ENCODE measurements at places on chromosomes 16 and 17.

DNA sequence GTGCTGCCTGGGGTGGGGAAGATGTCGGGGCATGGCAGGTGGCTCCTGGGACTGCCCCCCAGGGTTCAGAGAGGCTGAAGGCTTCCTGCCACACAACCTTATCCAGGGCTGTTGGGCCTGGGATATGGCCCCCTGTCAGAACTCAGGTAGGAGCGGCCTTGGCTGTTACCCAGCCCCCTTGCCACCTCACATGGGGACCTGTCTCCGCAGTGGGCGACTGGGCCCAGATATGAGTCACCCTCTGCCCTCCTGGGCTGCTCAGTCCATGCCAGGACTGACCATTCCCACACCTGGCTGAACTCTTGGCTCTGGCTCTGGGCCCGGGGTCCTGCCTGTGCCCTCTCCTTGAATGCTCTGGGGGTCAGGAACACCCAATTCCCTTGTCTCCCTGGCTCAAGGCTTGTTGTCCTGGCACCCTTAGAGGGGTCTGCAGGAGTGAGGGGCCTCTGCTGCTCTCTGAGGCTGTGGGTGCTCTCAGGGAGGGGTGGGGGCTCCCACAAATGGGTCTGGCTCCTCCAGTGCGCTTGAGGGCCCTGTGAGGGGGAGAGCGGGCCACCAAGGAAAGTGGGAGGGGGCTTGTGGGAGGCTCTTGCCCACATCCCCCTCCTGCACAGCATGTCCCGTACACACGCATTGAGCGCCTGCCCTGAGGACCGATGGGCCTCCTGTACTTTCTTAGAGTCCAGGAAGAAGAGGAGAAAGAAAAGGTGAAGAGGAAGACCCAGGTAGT lies 36.0 kb downstream of the LGALS9 start:
- DNase-seq: no peak

- no peak for DNase-seq
Observed at GRCh38 chr16:55574811-55575210, 8.3 kb downstream of the CAPNS2 start.

GRCh38 chr16:53781023-53781605 lies 77.2 kb downstream of the FTO start:
- DNase-seq: no peak

GRCh38 chr17:76657505-76658241 lies 14.1 kb upstream of the ST6GALNAC1 start:
- DNase-seq: no peak

DNA sequence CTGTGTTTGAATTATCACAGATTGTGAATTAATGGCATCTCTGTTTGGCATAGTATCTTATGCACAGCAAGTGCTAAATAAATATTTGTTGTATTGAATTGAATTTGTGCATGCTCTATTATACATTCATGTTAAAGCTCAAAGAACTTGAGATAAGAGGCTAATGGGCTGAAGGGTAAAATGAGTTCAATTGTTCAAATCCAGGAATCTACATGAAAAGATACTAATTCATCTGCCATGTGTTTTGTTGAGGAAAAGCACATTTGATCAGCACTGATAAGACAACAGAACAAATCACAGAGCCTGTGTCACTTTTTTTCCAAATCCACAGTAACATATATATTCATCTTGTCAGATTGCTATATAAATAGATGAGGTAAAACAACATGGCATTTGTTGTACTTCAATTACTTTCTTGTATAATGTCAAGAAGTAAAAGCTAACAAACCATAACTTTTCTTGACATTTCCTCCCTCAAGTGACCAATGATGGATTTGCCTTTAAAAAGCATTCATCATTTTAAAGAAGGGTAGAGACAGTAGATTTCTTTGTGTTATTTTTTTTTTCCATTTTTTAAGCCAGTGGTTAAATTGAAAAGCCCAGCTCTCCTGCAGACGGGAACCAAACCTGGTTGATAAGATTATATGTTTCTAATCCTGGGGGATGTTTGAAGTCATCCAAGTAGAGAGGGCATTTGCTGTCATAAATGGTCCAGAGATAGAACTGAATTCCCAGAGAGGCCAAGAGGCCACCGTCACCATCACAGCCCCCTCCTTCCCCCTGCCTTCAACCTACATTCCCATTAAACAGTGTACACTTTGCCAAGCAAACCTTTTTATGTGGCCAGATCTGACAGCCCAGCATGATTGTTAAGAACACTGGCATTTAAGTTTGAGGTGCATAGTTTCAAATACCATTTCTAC lies 123.0 kb downstream of the CHD9NB start:
- DNase-seq: no peak

GRCh38 chr17:3870871-3871306 lies 22.0 kb downstream of the CAMKK1 start:
- no peak for DNase-seq

- DNase-seq: no peak
Observed at GRCh38 chr17:34386343-34386696, 23.3 kb upstream of the CCL1 start.

DNA sequence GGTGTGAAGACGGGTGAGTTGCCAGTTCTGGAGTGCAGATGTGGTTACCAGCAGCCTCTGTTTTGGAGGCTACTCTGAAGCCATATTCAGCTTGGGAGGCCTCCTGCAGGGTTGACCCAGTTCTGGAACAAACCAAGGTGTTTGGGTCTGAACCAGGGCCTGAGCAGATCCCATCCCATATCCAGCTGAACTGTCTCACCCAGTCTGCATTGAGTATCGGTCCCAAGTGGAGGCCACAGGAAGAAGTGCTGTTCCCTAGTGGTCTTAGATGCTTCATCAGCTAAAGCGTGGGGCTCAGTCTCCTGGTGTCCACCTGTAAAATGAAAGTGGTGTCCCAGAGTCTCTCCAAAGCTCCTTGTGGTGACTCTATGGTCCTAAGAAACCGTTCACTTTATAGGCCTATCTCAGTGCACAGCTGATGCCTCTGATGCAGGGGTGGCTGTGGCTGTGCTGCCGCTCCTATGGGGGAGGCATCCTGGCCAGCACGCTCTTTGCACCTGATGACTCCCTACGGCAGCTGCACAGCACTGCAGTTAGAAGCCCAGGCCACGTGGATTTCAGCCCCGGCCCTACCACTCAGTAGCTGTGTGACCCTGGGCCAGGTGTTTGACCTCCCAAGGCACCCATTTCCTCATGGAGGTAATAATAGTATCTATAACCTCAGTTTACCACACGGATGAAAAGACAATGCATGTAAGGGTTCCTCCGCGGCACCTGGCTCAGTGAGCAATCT lies 21.0 kb downstream of the CBX4 start:
- no peak for DNase-seq

- no peak for DNase-seq
Observed at GRCh38 chr16:87178977-87179376, 138.2 kb downstream of the C16orf95 start.

GRCh38 chr17:55427587-55427882 lies 5.9 kb upstream of the MMD start:
- no peak for DNase-seq

DNA sequence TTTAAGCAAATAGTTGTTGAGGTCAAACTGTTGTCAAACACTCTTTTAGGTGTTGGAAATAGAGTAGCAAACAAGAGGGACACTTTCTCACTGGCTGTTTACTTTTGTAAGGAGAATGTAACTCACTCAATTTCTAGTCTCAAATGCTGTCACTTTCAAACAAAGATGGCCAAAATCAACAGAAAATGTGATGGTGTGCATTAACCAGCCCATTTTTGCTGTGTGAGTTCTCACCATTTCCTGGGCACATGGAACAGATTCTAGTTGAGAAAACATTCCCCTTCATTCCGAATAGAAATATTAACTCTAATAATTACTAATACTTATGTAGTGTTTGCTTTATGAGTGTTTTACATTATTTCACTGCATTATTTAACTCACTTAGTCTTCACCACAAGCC lies 128.2 kb upstream of the XYLT1 start:
- DNase-seq: no peak

DNA sequence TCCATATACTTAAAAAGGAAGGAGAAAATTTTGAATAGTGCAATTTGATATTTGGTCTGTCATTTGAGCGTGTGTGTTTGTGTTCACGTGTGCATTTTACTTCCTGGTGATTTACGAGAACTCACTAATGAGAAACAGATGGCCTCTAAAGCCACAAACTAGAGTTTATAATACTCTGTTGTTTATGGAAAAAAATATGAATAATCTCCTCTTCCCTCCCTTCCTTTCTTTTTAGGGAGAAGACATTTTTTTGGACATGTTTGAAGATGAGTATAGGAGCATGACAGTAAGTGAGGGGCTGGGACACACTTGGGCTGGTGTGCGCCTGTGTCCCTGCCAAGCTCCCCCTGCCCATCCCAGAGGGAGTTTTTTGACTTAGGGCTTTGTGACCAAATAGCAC lies 102.7 kb downstream of the CLEC16A start:
- DNase-seq: no peak
